ENCODE measurements at places on chromosomes 4 and X.
A peak's percentile ranks its signal among the peaks of the same experiment; 100 is the strongest.

GRCh38 chr4:127685292-127685691 is 44.9 kb upstream of the SLC25A31 start:
- no peak for DNase-seq

DNA sequence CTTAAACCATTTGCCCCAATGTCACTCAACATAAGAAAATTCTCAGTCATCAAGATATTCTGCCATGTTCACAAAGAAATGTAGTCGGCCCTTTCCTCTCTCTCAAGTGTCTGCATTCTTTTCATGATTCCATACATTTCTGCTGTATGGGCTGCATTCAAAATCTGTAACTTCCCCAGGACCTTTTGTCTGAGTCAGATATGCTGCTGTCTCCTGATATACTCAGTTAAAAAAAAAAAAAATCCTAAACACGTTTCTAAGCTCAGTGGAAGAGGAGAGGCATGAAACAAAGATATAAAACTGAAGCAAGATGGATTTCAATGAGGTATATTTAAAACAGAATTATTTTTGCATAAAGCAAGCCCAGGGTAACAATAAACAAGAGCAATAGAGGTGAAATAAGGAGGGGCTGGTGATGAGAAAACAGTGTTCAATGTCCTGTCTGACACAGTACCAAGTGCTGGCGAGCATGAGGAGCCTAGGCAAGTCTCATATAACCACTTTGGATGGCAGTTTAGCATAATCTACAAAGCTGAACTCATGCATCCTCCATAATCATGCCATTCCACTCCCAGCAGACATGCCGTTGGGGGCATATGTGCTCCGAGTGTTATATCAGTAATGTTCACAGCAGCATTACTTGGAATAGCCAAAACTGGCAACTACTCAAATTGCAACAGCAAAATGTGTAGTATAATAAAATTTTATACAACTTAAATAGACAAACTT is 76.7 kb downstream of the MANBA start:
- DNase-seq = no peak

DNA sequence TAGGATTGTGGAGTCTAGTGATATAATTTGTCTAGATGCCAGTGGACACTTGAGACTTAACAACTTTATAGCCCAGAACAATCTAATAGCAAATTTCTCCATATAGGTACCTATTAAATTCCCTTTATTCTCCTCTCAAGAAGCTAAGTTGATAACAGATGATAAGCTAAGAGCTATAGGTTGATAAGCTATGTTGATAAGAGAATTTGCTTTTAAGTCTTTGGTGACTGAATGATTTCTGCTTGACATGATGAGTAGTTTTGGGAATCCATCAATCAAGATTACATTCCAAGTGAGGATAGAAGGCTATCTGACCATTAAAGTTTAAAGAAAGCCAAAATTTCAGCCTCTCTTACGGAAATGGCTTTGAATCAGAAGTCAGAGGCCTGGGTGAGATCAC is 131.6 kb downstream of the EMCN start:
- no peak for DNase-seq

DNA sequence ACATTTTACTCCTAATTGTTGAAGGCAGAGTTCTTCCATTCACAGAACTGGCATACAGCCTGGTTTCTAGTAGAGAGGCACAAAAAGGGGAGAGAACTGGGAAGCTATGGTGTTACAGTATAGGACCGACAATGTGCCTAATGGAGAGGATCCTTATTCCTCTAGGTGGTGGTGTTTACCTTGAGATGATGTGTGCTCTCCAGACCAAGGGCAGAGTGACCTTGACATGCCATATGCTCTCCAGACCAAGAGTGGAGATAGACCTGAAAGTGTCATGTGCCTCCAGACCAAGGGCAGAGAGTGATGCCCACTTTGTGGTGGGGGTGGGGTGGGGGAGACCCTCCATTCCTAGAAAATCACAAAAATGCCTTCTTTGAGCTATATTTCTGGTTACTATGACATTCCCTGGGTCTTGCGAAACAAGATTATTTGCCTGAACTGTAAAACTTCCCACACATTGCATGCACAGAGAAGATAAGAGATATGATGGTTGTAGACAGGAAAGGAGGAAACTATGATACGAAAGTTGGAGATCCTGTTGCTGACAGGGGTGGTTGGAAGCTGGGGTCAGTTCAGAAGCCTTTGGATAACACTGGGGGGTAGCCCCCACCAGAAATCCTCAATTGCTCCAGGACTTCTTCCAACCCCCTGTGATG is 119.7 kb downstream of the TEX13C start:
- DNase-seq = no peak

- DNase-seq = peak; percentile 87
Measured at GRCh38 chrX:51395810-51396728, 63.4 kb downstream of the NUDT10 start.

DNA sequence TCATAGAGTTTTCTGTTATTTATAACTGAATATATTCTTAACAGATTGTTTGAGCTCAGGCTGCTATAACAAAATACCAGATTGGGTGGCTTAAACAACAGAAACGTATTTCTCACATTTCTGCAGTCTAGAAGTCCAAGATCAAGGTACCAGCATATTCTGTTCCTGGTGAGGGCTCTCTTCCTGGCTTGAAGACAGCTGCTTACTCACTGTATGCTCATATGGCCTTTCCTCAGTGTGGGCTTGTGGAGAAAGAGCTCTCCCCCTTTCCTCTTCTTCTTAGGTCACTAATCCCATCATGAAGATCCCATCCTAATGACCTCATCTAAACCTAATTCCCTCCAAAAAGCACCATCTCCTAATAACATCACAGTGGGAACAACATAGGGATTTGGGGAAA is 117.8 kb downstream of the RASGEF1B start:
- DNase-seq = no peak

DNA sequence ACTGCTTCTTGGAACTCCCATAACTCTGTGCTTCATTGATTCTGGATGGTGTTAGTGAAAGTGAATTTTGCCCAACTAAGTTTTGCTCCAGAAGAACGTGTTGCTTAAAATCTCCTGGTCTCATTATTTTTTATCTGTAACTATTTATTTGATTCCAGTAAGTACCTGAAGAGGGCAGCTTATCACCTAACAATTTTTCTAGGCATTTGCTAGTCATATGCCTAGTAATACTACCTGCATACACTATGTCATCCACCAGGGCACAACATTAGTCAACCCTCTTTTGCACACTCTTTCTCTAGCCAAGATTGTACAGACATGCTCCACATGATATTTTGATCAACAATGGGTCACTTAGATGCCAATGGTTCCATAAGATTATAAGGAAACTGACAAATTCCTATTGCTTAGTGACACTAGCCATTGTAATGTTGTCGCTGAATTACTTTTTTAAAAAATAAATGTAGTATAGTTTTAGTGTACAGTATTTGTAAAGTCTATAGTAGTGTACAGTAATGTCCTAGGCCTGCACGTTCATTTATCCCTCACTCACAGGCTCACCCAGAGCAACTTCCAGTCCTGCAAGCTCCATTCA is 499.9 kb upstream of the AADAT start:
- no peak for DNase-seq

DNA sequence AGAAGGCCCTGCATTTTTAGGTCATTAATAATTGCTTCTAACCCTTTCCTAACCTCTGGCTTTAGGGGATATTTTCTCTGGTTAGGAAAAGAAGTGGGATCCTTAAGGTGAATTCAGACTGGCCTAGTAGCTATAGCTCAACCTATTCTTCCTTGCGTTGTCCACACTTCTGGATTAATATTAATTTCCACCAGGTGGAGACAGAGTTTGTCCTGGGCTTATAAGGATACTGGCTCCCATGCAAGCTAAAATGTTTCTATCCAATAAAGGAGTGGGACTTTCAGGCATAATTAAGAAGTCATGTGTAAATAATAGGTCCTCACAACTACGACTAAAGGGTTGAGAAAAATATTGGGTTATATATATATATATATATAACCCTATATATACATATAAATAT is 860.0 kb upstream of the POU3F4 start:
- no peak for DNase-seq

DNA sequence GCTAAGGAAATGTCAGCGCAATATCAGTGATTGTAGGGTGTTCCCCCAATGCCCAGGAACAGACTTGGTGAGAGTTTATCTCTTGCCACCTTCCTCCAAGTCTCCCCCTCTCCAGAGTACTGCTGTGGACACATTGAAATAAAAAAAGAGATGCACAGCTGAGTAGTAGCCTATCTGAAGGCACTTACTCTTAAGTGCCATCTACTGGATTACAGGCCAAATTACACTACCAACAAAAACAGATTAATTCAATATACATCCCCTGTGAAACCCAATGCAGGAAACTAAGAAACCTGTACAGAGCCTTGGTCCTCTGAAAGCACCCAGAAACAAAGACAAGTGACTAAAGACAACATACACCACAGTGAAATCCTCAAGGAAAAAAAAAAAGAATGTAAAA is 460.3 kb downstream of the ZIC3 start:
- no peak for DNase-seq

GRCh38 chr4:186660403-186660802 is 63.3 kb downstream of the FAT1 start:
- no peak for DNase-seq

DNA sequence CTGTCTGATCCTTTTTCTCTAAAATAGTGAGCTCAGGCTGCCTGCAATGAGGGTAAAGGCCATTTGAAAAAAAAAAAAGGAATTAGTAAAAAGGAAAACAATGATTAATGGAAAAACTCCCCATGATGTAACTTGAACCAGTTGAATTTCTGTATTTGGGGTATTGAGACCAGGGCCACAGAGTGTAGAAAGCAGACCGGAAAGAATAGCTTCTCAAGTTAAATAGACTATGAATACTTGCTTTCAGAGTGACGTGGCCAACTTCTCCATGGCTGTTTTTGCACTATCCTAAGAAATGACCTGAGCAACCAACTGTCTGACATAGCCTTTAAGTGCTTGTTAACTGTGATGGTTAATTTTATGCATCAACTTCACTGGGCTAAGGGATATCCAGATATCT is 222.1 kb upstream of the INTU start:
- DNase-seq = no peak

DNA sequence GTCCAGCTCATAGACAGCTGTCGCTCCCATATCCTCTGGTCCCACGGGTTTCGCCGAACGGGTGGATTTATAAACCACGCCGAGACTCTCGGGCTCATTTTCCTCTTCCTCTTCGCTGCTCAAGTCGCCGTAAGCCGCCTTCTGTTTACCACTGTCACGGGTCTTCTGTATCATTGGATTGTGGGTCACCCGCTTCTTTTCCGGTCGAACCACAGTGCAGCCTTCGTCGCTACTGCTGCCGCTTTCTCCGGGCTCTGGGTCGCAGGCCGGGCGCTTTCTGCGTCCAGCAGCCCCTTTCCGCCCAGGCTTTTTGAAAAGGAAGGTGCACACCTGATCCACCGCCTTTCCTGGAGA is 311 bp downstream of the RNF113A start:
- no peak for DNase-seq

DNA sequence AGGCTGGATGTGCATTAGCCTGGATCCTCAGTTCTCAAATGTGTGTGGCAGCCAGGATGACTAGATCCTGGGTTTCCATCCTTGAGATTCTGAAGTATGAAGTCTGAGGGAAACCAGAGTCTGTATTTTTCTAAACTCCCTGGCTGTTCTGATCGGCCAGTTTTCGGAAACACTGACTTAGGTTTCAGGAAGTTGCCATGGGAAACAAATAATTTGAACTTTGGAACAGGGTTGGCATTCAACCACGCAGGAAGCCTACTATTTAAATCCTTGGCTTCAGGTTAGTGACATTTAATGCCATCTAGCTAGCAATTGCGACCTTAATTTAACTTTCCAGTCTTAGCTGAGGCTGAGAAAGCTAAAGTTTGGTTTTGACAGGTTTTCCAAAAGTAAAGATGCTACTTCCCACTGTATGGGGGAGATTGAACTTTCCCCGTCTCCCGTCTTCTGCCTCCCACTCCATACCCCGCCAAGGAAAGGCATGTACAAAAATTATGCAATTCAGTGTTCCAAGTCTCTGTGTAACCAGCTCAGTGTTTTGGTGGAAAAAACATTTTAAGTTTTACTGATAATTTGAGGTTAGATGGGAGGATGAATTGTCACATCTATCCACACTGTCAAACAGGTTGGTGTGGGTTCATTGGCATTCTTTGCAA is 67.6 kb downstream of the PDGFRA start:
- no peak for DNase-seq

GRCh38 chrX:131816551-131817136 is 206.5 kb upstream of the STK26 start:
- DNase-seq = peak; percentile 82

DNA sequence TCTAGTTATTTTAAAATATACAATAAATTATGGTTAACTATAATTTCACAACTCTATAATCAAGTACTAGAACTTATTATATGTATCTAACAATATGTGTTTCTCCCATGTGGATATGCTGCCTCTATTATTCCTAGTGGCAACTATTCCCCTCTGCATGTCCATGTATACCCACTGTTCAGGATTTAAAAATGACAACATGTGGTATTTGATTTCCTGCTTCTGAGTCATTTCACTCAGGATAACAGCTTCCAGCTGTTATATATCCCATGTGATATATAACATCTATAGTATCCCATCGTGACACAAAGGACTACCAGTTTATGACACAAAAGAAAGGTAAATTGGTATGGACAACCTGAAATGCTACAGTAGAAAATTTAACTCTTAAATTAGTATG is 167.4 kb upstream of the TACR3 start:
- no peak for DNase-seq

DNA sequence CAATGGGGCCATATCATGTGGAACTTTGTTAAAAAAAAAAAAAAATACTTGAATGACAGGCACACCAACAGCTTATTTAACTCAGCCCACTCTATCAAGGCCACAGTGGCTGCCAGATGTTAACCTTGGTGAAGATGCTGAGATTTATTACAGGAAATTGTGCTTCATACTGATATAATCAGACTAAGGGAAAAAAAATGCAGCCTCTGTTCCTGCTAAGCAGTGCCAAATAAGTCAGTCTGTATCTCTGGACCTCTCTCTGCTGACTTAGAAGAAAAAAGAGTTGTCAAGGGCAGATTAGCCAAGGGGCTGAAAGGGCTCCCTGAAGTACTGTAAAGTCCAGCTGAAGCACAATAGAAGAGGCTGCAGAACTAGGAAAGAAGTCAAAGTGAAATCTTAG is 677.7 kb upstream of the HTR2C start:
- no peak for DNase-seq

GRCh38 chr4:121932212-121932974 is 19.5 kb downstream of the TRPC3 start:
- DNase-seq = no peak

GRCh38 chr4:103329642-103330041 is 131.5 kb upstream of the CENPE start:
- no peak for DNase-seq

- no peak for DNase-seq
Measured at GRCh38 chrX:2192584-2193272, 308.0 kb downstream of the DHRSX start.

GRCh38 chrX:31209005-31209628 is 137.3 kb upstream of the FTHL17 start:
- peak; percentile 78 for DNase-seq
